SW 1271 (cell line): ENCODE measurements at places on chromosomes 2 and 18.
A peak's percentile ranks its signal among the peaks of the same experiment; 100 is the strongest.

- no peak for DNase-seq
Observed at GRCh38 chr2:17380003-17380402, 138.2 kb downstream of the RAD51AP2 start.

- DNase-seq = peak; percentile 60
Observed at GRCh38 chr2:178796079-178796677, 11.0 kb downstream of the TTN start.

- peak; percentile 72 for DNase-seq
Observed at GRCh38 chr2:197028230-197028629, 101.7 kb upstream of the PGAP1 start.

DNA sequence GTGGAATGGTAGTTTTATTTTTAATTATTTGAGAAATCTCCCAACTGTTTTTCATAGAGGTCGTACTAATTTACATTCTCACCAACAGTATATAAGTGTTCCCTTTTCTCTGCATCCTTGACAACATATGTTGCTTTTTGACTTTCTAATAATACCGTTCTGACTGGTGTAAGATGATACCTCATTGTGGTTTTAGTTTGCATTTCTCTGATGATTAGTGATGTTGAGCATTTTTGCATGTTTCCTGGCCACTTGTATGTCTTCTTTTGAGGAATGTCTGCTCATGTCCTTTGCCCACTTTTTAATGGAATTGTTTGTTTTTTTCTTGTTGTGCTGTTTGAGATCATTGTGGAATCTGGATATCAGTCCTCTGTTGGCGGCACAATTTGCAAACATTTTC lies 242.5 kb downstream of the ZNF521 start:
- no peak for DNase-seq

GRCh38 chr2:12048550-12048949 lies 302.1 kb downstream of the LPIN1 start:
- no peak for DNase-seq

DNA sequence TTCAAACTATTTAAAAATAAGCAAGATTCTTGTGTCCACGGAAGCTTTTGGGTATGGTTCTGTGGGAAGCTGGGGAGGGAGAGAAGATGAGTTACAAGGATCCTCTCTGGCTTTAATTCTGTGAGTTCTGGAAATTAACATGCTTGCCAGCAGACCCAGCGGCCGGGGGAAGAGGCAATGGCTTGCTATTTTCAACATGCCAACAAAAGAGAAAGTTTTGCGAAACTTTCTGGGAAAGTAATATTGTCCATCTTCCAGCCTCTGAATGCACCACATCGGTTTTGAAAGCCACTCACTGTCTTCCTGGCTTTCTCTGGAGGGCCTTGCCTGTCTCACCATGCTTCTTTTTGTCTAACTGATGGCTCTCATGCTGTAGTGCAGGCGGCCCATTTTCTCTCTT lies 85.7 kb downstream of the EN1 start:
- DNase-seq = no peak

GRCh38 chr2:56132138-56132537 lies 51.7 kb upstream of the CCDC85A start:
- DNase-seq = no peak

DNA sequence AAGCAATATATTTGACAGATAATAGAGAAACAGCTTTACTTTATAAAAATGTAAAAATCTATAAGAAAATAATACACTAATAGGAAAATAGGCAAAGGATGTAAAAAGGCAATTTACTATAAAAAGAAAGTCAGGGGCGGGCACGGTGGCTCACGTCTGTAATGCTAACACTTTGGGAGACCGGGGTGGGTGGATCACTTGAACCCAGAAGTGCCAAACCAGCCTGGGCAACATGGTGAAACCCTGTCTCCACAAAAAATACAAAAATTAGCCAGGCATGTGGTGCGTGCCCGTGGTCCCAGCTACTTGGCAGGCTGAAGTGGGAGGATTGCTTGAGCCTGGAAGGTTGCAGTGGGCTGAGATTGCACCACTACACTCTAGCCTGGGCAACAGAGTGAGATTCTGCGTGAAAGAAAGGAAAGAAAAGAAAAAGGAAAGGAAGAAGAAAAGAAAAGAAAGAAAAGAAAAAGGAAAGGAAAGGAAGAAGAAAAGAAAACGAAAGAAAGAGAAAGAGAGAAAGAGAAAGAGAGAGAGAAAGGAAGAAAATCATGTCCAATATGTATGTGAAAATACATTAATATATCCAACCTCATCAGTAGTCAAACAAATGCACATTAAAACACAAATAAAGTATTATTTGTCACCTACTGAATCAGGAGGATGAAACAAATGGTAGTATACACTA lies 65.1 kb downstream of the ADD2 start:
- no peak for DNase-seq

- no peak for DNase-seq
Observed at GRCh38 chr18:47758000-47758399, 172.5 kb downstream of the SMAD2 start.

DNA sequence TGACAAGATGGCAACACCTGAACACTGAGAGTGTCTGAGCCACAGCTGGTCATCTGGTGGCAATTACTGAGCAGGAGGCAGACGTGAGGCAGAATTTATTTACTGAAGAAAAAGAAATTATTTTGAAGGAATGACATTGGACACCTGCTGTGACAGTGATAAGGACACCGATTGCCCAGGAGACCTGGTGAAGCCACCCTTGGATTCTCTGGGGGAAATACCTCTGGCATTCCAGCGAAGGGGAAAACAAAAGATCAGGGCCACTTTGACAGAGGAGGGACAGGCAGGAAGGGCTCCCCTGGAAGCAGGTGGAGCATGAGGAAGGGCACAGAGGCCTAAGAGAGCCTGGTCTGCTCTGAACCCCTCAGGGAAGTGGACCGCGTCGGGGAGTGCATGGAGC lies 85.4 kb upstream of the ALPP start:
- DNase-seq = no peak

- no peak for DNase-seq
Observed at GRCh38 chr2:207682557-207682956, 28.9 kb upstream of the CCNYL1 start.

DNA sequence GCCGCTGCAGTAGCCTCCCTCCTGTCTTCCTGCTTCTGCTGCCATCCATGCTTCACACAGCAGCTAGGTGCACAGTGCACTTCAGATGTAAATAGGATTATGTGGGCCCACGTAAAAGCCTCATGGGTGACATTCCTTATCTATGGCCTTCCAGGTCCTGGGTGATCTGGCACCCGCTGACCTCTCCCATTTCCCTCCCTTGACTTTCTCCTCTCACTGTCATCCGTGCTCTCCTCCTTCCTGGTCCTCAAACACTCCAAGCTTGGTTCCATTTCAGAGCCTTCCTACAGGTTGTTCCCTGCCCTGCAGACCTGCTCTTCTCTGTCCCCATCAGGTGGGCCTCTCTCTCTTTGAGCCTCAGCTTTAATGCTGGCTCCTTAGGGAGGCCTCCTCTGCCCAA lies 4.0 kb upstream of the SMYD5 start:
- no peak for DNase-seq

DNA sequence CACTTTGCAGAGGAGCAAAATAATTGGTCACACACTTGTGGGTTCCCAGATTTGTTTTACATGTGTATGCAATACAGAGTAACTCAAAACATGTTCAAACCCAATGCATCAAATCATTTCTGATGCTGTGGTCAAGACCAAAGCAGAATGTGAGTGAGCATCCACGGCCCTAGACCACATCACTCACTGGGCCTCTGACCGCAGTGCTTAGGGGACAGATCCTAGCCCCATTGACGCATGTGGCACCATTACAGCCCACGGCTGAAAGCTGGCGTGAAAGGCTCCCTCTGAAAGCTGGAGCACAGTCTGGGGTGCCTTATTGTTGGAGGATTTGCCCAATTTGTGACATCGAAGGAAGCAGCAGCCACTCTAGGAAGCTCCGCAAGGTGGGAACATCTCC lies 498.8 kb upstream of the TCF4 start:
- DNase-seq = no peak

DNA sequence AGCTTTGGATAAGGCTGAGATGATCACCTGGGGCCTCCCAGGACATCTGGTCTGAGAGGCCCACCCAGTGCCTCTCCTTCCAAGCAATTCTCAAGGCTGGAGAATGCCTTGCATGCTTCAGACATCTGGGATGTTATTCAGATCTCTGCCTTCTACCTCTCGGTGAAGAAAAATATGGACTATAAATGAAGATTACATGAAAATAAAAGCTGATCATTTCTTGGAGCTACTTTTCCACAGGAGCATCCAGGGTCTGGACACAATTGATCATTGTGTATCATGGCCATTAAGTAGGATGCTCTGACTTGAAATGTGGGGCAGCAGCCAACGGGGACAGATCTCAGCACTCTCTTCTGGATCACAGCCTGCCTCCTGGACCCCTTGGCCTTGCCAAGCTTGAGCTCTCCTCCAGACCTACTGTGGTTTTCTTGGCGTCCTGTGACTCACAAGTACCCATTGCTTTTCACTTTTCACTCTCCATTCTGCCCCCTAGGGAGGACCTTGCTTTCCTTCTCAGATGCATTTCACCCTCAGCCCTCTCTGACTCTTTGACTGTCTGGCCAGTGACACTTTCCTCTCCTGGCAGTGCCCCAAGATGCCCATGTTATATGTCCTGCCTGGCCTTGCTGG lies 203.1 kb downstream of the INSIG2 start:
- DNase-seq = no peak

- no peak for DNase-seq
Observed at GRCh38 chr2:96832408-96832753, 11.4 kb downstream of the ANKRD23 start.

GRCh38 chr2:226079196-226079595 lies 679.7 kb downstream of the NYAP2 start:
- no peak for DNase-seq

DNA sequence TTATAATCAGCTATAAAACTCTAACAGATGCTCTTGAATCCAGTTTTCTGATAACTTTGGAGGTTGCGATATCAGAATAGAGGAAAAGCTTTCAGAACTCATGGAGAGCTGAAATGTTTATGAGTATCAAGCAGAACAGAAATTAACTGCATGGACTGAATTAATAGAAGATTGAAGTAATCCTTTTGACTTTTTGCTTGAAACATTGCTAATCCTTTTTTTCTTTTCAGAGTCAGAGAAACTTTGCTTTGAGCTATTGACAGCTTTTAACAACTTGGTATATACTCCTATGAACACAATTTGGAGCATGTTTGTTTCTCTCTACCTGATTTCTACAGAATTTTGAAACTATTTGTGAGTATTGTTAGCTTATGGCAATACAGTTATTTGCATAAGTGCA lies 1254.8 kb downstream of the LRP1B start:
- DNase-seq = no peak

DNA sequence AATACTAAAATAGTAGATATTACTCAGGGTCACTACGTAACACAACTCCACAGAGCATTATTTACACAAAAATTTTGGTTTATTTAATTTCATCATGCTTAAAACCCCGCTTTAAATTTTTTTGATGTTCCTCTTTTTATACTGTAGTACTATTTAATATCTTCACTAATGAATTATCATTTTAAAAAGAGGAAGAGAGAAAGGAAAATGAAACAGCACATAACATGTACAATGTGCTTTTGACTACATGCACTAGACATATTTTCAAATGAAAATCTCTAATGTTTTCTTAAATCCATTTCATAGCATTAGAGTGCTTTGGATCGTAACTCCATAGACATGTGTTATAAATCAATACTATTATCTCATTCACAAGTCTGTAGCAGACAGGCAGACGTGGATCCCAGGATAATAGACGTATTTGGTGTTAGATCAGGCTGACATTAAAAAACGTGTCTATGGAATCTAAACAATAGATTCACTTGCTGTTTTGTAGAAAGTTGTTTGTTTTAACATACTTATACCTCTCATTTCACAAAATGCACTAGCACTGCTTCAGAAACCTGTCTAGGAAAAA lies 897.0 kb downstream of the CPS1 start:
- DNase-seq = no peak

DNA sequence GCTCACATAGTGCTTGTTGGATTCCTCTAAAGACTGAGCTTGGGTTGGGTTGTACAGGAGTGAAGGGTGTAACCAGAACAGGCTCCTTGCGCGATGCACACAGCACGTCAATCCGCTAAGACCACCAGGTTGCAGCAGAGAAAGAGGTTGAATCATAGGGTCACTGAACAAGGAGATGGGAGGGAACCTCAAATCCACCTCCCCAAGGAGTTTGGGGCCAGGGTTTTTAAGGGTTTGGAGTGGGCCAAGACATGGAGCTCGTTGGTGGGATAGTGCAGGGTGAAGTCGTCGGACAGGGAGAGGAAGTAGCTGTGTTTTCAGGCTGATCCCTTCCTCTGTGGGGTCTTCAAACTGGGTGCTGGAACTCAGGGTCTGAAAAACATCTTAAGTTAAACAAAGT lies 20.8 kb upstream of the MTCL1 start:
- DNase-seq = no peak

DNA sequence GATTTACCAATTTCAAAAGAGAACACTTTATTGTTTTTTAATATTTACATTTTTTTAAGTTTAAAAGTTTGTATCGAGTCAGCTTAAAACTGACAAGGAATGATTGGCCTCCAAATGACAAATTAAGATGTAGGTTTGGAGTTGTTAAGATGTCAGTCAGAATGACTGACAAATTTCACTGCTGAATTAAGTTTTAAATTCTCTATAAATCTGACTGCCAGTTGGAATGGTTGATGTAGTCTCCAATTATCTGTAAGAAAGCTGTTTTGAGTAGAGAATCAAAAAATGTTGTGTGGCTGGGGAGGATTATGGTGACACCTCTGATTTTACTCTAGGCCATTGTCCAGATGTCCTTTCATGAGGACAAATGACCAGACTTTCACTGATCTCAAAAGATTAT lies 165.3 kb upstream of the CDH20 start:
- no peak for DNase-seq

GRCh38 chr2:172403881-172404468 lies 23.4 kb upstream of the ITGA6 start:
- DNase-seq = no peak

DNA sequence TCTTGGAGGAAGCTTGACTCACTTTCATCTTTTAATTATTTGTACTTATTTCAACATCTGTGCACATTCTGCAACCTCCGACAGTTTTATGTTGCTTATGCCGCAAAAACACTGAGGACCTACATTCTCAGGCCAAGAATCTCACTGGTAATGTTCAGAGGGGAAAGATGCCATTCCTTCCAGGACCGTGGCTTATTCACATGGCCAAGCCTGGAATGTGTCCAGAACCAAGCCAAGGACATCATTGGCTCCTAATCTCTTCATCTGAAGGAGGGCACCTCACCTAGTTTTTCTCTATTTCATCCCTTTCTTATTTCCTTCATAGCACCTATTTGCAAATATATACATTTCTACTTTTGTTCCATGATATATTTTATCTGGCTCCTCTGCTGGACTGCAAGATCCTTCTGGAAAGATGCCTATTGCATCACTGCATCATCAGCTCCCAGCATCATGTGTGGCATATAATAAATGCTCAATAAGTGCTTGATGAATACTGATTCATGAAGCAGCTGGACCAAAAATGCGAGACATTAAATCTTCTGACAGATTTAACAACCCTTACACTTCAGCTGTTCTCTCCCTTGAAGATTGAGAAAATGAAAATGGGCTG lies 377.1 kb downstream of the TNS1 start:
- no peak for DNase-seq

DNA sequence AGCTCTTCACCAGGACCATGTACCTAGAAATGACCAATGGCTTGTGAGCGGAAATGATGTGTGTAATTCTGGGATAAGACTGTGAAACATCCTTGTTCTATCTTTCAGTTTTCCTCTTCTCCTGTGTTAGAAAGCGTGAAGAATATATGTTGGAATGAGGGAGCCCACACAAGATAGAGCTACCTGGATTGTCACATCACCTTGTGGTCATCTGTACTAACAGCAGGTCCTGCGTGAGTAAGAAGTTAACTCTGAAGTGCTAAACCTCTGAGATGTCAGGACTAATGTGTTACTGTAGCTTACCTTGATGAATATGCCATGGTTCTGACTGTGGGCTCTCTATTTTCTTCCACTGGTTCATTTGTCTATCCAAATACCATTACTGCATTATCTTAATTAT lies 75.6 kb downstream of the FASTKD2 start:
- no peak for DNase-seq
